ENCODE measurements at places on chromosomes 13 and 19.

GRCh38 chr13:23673867-23674605, 103.8 kb downstream of the TNFRSF19 start:
- DNase-seq: no peak

DNA sequence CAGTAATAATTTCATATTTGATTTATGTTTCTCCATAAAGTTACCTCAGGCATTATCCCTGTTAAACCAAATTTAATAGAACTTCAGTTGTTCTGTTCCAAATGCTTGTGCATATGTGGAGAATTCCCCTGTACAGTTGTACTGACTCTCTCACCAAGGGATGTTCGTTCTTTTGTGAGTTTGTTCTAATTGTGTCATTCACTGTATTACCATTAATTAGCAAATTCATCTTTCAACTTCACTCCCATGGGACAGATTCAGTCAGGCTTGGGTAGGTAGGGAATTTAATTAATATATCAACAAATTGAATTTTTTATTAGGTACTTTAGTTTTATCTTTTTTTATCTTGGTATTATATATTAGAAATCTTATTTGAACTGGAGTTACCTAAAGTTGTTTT, 265.4 kb downstream of the DCT start:
- DNase-seq: no peak

- no peak for DNase-seq
Measured at GRCh38 chr19:2111425-2111824, 14.7 kb downstream of the IZUMO4 start.

DNA sequence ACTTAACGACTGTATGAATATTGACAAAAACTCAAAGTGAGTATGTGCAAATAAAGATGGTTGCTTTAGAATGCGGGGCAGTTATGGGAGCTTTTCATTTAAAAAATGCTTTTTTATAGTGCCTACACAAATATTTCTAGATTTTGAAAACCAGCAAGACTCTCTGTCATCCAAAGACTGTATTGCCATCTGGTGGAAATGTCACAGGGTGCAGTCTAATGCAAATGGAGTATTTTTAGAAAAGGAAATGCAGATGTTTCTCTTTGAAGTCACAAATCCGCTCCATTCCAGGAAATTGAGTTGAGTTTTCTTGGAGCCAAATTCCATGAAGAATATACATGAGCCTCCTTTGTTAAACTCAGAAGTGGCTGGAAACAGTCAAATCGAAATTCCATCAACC, 2.3 kb upstream of the C1QTNF9B start:
- peak; percentile 37 for DNase-seq

GRCh38 chr19:49017041-49017665, at the start of gene LHB:
TSS of gene LHB (minus strand) at chr19:49017091. CDS start at chr19:49017081, 10 bp downstream.
- no peak for DNase-seq

DNA sequence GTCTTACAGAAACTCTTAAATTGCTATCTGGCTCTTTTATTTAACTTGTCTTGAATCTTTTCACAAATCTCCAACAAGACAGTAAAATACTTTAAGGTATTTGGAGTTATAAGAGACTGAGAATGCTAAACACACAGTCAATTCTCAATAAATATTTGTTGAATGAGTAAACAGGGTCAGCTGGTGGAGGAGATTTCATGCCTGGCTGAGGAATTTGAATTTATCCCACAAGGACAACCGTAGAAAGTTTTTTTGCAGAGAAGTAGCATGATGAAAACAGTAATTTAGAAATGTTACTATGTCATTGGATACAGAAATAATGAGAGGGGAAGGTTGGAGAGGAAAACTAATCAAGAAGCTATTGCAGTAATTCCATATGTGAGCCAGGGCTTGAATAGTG, 1223.7 kb downstream of the PCDH17 start:
- DNase-seq: peak; percentile 61

DNA sequence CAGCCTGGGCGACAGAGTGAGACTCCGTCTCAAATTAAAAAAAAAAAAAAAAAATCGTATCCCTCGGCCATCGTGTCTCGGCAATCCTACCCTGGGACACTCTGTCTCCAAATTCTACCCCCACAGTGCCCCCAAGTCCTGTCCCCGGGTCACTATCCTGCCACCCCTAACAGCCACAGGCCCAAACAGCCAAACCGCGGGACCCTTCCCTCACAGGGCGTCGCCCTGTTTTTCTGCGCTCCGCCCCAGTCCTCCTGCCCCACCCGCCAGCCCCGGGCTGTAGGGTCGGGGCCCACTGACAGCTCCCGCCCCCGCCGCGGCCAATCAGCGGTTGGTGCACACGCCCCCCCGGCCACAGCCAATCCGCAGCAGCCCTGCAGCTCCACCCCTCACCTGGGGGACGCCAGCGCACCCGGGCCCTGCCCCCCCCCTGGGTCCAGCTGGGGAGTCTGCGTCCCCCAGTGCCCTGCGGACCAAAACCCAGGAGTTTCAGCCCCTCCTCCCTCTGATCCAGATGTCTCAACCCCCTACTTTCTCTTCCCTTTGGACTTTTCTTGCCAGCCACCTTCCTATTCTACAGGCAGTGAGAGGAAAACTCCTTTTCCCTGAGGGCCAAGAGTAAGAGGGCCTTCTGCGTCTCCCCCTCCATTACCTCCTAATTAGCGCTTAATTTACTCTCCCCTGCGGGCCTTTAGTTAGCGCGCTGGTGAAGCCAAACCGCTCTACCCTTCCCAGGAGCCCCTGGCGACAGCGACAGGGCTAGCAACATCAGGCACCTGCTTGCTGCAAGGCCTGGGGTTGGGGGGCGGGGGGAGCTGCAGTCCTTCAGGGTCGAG, 1.5 kb upstream of the BCAT2 start:
- no peak for DNase-seq

DNA sequence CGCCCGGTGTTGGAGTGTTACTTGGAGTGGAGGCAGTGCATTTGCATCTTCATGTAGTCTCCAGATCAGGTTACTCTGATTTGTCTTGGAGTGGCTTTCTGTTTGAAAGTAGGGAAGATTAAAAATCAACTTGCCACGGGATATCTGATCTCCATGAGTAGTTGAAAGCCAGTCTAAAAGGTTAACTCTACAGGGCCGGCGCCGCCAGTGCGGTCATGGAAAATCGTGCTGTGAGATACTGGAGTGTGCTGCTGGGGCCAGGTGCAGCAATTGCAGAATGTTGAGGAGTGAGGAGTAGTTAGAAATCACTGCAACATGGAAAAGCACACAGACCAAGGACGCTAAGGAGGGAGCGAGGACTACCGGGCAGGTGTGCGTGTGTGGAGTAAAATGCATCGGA, 175.0 kb downstream of the STK24 start:
- no peak for DNase-seq

GRCh38 chr19:30053558-30053957, 111.5 kb downstream of the URI1 start:
- DNase-seq: no peak

GRCh38 chr13:112891477-112892401, 77.3 kb upstream of the MCF2L start:
- no peak for DNase-seq

DNA sequence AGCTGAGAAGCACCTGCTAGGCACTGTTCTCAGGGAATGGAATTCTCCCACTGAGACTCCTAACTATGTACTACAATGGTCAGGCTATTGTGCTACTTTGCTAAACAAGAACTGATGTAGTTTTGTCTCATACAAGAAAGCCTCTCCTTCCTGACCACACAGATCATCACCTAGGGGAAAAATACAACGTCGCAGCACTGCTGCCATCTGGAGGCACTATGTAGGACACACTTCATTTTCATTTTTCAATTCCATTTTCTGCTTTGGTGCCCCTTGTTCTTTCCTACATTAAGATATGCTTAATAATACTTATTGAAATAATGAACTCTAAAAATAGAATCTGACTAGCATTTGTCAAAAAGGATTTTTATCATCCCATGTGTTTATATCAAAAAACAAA, 21.1 kb downstream of the PROSER1 start:
- no peak for DNase-seq

DNA sequence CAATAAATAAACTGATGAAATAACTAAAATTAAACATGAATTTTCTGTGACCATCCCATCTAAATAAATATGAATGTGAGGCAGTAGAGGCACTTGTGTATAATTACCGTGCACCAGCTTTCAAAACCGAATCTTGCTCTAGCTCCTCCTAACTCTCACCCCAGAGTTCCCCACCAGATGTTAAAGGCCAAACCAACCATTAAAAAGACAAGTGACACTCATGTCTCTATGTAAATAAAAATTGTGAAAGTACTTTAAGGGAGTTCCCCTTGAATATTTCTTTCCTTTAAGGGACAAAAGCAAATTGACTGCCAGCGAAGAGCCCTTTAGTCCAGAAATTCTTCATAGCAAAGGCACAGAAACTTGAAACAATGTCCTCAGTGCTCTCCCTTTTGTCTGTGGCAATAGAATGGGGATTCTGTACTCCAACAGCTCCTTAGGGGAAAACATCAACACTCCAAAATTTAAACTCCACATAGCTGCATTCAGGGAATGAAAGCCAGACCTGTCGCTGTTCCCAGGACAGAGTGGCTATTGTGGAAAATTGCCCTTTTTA, 101.7 kb upstream of the SOX21 start:
- DNase-seq: no peak

- no peak for DNase-seq
Measured at GRCh38 chr13:33242984-33243617, 42.5 kb downstream of the STARD13 start.

DNA sequence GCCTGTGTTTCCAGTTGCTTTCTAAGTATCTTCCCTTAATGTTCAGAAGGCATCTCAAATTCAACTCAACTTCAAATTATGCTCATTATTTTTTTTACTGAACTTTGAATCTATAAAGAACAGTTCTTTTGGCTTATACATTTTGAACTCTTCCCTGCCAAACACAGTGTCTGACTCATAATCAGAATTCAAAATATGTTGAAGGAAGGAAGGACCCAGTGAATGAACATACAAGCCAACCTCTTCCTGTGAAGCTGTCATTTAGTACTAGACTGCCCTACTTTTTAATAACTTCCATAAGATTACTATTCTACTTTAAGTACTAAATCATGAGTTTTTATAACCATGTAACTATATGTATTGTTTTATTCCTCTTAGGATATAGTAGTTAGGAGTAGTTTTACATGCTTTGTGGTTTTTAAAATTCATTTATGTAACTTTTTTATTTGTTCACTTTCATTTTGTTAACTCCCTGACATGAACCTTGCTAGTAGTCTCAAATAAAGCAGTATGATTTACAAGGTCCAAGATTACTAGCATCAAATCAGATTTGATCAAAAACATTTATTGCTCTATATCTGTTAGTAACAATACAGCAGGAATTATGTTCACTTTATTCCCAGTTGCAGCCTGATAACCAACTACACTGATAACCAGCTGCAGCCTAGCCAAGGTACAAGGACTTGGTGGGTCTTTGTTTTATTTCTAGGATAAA, 6.4 kb downstream of the NUDT15 start:
- DNase-seq: peak; percentile 42

DNA sequence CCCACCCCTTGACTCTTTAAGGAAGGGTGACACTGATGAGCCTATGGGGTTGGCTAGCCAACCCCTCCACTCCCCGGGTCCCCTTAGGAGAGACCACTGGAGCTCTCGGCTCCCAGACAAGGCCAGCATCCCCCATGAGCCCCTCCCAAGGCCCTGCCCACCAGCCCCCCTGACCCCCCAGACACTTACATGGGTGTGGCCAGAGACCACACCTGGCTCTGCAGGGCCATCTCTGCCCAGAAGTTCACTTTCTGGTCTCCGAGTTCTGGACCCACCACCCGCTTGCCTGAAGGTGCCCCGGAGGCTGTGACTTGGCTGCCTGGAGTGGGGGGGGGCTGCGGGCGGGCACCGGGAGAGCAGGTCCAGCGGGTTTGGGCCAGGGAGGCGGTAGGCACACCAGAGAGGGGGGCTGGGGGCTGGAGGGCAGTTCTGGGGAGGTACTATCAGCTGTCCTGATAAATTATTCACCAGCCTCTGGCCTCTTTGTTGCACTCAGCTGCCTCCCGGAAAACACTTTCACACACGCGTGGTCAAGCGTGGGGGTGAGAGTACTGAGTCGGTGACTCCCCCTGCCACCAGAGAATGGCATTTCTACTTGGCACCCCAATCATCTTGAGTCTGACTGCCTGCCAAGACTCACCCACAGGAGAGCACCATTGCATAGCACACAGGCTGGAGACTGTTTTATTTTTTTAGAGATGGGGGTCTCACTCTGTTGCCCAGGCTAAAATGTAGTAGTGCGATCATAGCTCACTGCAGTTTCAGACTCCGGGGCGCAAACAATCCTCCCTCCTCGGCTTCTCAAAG, at the start of gene PALM3:
PALM3 (minus strand) TSS at position 326 of the 807 bp plus-strand sequence; CDS start at position 230, 96 bp downstream.
- no peak for DNase-seq

DNA sequence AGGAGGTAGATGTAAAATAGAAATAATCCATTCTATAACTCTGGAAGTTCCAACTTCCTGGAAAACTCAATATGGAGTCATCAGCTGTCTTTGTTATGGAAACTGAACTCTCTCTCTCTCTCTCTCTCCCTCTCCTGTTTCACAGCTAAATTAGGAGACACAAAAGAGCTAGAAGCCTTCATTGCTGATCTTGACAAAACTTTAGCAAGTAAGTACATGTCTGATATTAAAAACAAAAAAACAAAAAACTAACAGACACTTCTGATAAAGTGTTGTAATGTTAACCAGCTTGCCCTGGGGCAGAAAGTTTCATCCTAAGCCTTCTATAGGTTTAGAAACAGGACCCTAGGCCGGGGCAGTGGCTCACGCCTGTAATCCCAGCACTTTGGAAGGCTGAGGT, 11.3 kb downstream of the RGCC start:
- no peak for DNase-seq

DNA sequence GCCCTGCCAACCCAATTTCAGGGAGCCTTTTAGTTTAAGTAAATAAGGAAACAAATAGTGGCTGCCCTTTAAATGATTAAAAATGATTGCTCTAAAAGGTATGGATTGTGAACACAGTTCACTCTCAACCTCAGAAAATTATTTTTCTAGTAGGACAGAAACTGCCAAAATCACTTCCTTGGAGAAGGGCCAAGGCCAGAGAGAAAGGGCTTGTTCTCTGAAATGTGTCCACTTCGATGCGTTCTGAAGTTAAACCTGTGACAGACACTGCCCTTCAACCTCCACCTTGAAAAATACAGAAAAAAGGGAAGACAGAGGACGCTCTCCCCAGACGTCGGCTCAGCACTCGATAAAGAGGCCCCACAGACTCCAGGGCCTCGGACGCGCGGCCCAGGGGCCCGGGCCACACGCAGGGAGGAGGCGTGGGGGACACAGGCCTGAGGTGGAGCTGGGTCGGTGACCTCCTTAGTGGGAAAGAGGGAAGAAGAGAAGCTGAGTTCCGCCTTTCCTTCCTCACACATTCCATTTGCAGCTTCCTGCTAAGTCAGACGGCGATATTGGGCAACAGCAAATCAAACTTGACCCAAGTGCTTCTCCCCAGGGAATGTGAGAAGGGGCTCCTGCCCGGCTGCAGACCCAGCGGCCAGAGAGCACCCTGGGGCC, 63.6 kb downstream of the RASA3 start:
- no peak for DNase-seq

DNA sequence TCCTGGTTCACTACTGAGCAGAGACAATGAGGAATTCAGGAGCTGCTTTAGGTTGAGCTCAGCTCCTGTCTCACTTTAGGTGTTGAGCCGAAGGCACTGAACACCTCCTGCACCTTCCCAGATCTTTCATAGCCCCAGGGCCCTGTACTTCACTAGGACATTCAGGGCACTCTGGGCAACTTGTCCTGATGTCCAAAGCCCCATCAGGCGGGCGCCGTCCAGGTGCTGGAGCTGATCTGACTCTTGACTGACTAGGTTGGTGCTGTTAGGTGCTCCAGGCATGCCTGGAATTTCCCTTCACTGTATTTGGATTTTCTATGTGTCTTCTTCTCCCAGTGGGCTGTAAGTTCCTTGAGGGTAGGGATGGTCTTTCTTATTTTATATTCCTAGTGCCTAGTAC, 48.4 kb upstream of the CNMD start:
- no peak for DNase-seq
